Ureter (tissue), 1 donor: ENCODE measurements at places on chromosomes 3 and 15.
A peak's percentile ranks its signal among the peaks of the same experiment; 100 is the strongest.

DNA sequence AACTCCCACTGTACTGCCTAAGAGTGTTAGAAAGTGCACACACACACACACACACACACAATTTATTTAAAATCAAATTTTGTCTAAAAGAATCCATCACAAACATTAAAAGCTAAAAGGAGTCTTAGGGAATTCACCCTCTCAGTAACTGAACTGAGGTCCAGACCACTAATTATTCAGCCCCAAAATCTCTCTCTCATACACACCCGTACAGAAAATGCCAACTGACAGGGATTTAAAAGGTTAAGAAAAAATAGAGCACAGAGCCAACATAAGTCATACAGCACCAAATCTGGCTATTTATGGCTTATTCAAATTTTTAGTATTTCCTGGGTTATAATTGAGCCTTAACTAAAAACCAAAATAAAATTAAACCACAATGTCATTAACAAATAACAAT lies 20.7 kb downstream of the GBE1 start:
- no peak for DNase-seq

DNA sequence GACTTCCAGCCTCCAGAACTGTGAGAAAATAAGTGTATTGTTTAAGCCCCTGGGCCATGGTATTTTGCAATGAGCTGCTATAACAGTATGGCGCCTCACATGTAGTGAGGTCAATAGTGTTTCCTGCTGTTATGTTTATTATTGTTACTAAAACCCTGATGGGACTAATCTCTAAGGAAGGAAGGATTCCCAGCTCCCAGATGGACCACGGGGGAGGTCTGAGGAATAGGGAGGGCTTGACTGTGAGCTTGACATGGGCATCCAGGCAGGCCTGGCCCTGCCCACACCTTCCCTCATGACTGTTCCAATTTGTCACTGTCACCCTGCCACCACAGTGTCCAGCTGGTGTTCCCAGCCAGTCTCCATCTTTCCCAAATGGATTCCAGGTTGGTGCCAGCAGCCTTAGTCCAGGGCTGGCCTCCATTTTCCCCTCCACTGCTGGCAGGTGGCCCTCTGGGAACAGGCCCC lies 14.5 kb upstream of the SLC41A3 start:
- no peak for DNase-seq

DNA sequence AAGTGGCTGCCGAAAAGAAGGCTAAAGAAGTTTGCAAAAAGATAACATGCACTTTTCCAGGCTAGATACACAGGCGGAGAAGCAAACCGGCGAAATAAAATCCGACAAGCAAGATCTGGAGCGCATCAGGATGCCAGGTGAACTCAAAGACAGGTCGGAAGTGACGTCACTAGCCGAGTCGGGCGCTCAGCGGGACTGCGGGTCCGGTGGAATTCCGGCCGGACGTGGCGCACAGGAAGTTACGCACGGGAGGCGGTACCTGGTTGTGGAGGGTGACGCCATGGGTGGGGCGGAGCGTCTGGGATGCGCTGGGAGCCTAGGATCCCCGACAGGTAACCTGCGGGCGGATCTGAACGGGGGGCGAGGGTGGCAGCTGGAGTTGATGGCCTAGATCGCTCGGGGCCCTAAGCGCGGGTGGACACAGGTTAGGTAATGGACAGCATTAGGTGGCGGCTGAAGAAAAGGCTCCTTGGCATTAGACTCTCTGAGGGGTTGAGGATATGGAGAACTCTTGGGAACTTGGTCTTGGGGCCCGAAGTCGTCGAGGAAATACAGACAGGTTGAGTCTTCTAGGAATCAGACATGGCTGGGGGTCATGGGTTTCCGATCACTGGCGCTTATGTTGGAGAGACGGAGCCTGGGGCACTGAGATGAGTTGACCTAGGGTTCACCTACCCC lies 29.0 kb upstream of the EHHADH start:
- peak; percentile 98 for DNase-seq

- no peak for DNase-seq
These were observed 850 bp downstream of the LTF start for GRCh38 chr3:46463868-46464241.

DNA sequence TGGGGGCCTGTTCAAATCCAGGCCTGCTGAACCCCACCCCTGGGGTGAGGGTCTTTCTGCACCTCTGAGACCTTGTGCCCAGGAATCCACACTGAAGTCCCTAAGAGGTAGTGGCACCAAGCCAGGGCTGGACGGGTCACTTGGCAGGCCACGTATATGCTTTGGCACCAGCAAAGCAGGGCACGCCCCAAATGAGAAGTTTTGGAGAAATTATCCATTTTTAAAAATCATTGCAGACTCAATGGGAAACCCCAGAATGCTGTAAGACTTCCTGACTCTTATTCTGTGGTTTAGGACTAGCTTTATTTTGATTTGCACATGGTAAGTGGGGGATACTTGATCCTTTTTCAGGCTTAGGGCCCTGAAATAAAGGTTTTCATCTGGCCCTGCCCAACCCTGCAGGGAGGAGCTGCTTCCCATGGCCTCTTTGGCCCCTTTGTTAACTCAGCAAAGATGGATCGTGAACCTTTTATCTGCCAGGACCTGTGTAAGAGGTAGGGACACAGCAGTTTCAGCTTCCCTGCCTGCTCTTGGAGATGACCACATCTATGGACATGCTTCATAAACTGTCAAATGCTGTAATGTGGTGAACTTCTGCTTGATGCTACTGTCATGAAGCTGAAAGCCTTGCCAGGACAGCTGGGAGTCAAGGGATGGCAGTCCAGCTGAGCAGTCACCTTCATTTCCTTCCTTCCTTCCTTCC lies 88.0 kb downstream of the HMG20A start:
- no peak for DNase-seq

- no peak for DNase-seq
These were observed 54.4 kb downstream of the CD47 start for GRCh38 chr3:108036401-108036800.

DNA sequence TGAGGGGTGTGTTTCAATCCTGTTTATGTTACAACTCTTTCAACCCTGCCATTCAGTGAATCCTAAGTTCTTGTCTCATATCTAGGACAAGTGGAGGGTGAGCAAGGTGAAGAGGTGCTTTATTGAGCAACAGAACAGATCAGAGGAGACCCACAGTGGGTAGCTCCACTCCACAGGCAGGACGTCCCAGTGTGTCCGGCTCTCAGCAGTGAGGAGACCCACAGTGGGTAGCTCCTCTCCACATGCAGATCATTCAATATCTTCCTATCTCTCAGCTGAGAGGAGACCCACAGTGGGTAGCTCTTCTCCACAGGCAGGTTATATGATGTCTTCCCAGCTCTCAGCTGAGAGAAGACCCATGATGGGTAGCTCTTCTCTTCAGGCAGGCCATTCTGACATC lies 556.7 kb downstream of the SI start:
- DNase-seq: no peak

DNA sequence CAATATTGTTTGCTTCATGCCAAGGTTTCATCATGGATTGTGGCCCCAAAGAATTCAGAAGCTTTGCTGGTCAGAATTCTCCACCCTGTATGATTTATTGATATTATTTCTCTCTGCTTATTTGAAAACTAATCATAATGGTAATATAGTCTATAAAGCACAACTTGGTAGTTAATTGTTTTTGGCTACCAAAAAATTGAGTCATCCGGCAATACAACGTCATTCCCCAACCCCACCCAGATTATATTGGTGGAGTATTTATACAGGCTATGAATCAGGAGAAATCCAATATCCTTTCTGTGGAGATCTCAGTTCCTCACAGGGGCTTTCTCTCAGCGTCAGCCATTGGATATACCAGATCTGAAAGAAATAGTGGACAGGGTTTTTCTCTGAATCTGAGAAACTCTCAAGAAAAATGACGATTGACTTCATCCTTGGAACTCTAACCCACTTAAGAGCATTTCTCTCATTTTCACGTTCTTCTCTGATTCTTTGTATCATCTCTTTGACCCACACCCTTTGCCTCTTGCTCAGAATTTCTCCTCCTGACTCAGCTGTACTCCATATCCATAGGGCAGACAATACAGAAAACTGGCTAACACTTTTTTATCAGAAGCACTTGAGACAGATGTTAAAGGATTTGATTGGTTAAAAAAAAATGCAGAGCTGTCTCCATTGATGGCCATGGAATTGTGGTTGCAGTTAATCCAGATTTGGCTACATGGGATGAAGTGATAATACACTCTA lies 1055.8 kb upstream of the CADM2 start:
- DNase-seq: no peak

- DNase-seq: no peak
These were observed 592.1 kb downstream of the SI start for GRCh38 chr3:164486150-164486549.

GRCh38 chr15:80473286-80474223 lies 69.4 kb downstream of the ARNT2 start:
- DNase-seq: no peak

GRCh38 chr15:32096916-32097617 lies 66.8 kb downstream of the CHRNA7 start:
- DNase-seq: no peak

DNA sequence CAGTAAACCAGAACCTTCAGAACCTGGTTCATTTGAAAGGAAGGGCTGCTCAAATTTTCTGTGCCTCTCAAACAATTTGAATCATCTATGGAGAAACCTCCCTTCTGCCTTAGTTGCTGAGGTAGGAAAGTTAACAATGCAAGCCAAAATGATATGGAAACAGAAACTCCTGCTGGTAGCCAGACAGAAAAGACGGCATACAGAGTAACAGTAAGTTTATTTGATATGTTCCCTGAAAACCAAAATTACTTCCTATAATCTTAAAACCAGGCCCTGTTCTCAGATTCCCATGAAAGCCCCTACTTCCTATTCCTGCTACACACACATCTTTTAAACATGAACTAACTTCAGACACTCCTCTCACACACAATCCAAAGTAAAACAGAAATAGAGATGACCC lies 86.2 kb downstream of the TBC1D5 start:
- DNase-seq: no peak

- no peak for DNase-seq
These were observed 45.4 kb upstream of the SMAD3 start for GRCh38 chr15:67019884-67020520.

GRCh38 chr3:187079090-187080022 lies 59.9 kb downstream of the RPL39L start:
- DNase-seq: no peak

DNA sequence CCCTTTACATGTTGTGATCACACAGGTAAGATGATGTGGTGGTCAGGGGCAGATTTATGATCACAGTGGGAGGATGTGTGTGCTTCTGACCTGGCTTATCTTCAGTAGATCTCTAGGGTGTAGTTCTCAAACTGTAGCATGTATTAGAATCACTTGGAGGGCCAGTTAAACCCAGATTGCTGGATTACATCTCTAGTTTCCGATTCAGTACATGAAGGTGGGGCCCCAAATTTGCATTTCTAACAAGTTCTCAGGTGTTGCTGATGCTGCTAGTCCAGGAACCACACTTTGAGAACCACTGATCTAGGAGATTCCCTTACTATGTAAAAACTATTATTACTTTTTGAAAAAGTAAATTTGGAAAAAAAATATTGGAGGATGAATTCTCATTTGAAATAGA lies 199.3 kb upstream of the GOLIM4 start:
- DNase-seq: no peak

GRCh38 chr3:84963137-84963536 lies 4.3 kb downstream of the CADM2 start:
- DNase-seq: no peak

GRCh38 chr15:46366360-46367007 lies 731.7 kb downstream of the SQOR start:
- no peak for DNase-seq

DNA sequence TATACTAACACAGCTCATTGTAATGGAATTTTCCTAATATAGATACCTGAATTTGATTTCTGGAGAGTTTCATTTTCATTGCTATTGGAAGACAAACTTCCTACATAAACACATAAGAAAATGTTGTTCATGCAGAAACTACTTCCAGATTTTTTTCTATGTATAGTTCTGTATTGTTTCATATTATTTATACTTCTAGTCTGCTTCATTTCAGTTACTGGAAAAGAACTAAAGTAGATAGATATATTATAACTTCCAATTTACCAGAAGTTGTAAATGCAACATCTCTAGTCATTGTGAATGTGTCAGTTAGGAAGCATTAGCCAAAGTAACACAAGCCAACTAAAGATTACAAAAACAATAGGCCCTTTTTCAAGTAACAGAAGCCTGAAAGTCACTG lies 147.3 kb upstream of the ZNF385D start:
- DNase-seq: no peak

- DNase-seq: no peak
These were observed 65.1 kb upstream of the CBLB start for GRCh38 chr3:105933871-105934270.

DNA sequence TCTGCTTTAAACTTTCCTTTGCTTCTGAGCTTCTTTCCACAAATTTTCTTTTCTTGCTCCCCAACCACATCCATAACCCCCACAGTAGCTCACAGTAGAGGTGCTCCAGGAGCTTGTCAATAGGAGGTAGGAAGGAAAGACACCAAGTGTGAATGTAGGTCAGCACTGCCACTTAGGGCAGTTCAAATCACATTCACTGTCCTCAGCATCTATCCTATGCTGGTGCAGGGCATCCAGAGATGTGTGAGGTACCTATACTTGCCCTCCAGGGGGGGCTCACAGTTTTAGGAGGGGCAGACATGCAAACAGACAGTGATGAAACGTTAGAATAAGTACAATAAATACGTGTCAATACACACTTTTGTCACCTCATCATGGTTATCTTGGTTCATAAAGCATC lies 1.5 kb upstream of the SPSB4 start:
- DNase-seq: no peak

- DNase-seq: no peak
These were observed 60.4 kb upstream of the TRPM1 start for GRCh38 chr15:31161951-31162350.

DNA sequence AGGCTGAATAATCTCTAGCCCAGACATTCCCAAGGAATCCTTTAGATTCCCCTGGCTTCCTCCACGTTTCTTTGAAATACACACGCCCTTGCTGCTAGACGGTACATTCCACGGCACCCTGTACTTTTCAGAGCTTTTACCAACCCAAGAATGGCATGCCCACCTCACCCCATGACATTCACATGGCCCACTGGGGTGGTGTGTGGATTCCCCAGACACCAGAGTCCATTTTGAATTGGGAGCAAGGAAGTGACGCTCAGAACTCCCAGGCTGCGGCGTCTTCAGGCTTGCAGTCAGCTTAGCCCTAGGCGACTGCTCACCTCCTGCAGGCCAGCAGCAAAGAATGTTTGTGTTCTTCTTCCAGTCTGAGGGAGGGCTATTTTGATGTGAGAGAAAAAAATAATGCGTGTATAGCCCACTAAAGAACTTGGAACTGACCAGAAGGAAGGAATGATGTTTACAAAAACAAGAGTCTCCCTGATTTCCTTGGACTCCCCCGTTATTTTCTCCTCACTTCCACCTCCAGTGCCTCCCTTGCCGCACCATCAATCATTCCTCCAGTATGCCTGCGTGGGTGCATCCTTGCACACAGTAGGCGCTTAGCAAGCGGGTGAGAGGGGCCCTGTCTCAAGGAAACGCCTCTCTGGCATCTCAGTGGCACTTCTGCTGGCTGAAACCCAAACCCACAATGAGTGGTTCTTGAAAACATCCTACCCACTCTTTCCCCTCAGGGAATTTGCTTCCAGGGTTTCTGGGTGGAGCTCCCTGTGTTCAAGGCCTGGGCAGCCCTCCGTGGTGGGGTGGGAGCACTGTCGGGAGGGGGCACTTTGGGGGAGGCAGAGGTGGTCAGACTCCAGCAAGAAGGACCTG lies 59.9 kb downstream of the SMAD6 start:
- DNase-seq: no peak

GRCh38 chr3:114336122-114336697 lies 42.4 kb downstream of the TIGIT start:
- no peak for DNase-seq

- DNase-seq: no peak
These were observed 12.4 kb downstream of the USP4 start for GRCh38 chr3:49327485-49327884.

GRCh38 chr15:65423150-65423975 lies 616 bp upstream of the IGDCC4 start:
- no peak for DNase-seq
